Activated CD8-positive, alpha-beta T cell treated with anti-CD3 and anti-CD28 coated beads, Interleukin-2, amount 10 ng/mL, durations not matched to agents 7 days and 5 days (primary cell): ENCODE measurements at places on chromosomes 12 and 14.

DNA sequence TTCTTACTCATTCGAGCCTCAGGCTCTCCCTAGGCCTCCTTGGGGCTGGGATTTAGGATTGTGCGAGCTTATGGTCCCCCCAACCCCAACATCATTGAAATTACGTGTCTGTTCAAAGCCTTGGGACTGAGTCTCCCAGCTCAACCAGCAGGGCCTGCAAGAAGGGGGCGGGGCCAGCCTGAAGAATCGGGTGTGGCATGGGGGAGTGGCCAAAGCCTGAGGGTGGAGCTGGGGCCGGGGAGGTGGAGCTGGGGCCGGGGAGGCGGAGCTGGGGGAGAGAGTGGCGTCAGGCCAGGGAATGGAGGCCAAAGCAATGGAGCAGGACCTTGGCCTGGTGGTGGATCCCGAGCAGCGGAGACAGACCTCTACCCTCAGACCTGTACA lies 24.3 kb upstream of the HSPB8 start:
- no peak for DNase-seq

GRCh38 chr14:78608998-78609787 lies 439.0 kb downstream of the NRXN3 start:
- no peak for DNase-seq

- DNase-seq, result no peak
Measured at GRCh38 chr12:127531542-127531941, 735.4 kb upstream of the TMEM132C start.

DNA sequence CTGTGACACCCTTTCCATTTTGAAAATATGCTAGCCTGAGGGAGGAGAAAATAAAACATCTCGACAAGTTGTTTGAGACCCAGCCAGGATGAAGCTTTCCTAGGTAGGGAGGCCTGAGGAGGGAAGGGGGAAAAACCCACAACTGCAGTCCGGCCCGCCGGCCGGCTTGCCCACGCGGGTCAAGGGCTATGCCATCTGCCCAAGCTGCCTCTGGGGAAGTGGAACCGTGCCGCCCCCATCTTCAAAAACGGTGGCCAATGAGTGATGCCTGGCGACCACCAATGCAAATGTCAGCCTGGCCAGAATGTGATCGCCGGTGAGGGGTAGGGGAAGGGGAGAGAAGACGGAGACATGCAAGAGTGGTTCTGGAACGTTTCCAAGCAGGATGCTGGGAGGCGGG lies 263.5 kb upstream of the ALG10B start:
- no peak for DNase-seq

DNA sequence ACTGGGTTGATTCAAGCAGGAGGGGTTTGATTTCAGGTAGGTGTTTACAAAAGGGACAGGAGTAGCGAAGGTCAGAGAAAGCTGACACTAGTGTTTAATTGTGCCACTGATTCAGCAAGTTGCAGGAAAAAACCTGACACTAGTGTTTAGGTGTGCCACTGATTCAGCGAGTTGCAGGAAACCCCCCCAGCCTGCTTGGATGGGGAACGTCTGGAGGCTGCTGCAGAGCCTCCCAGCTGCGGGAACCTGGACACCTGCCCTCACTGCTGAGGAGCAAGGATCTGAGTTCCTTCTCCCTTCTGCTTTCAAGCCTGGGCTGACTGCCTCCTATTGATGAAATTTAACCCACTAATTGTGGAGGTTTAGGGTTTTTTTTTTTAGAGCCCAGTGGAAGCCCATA lies 84.2 kb downstream of the AVPR1A start:
- no peak for DNase-seq

DNA sequence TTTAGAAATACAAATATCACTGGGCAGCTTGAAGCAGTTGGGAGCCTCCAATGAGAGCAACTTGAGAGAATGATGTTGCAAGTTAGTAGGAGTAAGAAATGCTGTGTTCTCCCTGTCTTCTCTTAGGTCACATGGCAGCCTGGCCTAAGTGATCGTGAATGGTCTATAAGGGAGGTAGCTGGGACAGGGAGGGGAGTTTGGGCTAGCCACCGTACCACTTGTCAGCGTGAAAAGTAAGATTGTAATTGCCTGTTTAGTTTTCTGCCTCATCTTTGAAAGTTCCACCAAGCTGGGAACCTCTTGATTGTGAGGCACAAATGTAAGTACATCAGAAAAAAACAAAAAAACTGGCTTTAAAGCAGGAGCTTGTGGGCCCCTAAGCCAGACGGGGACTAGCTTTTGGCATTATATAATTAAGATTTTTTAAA lies 36.4 kb downstream of the MDM2 start:
- no peak for DNase-seq

- no peak for DNase-seq
Measured at GRCh38 chr12:10119066-10119465, 10.9 kb downstream of the CLEC7A start.

GRCh38 chr14:38290601-38291188 lies 34.8 kb upstream of the CLEC14A start:
- DNase-seq, result no peak
